ENCODE measurements at places on chromosomes 3 and 15. TPM values are rescaled to one million over a fixed set of nuclear protein-coding genes. Genes with fewer than 3 reads are reported as not detected.

Gene NR2E3
- total RNA-seq = 0.20 TPM

Gene FANCD2OS
- total RNA-seq = not detected

Gene MYZAP
- 0.07 TPM for total RNA-seq

Gene TRH
- 0.20 TPM for total RNA-seq

Gene WNT7A
- not detected for total RNA-seq

Gene DNAH1
- 5.5 TPM for total RNA-seq

Gene EAF1
- total RNA-seq = 22.1 TPM

Gene GPR171
- total RNA-seq = not detected

Gene BTD
- 38.2 TPM for total RNA-seq

Gene SLC9A9
- total RNA-seq = 6.6 TPM

Gene CTNNB1
- 786 TPM for total RNA-seq

Gene GOLGA6L24
- not detected for total RNA-seq

Gene EPHA6
- not detected for total RNA-seq

Gene CLDN11
- total RNA-seq = 50.9 TPM

All from smooth muscle cell of the pulmonary artery (primary cell).